RWPE1 (cell line): ENCODE measurements at places on chromosomes 5 and 9.

DNA sequence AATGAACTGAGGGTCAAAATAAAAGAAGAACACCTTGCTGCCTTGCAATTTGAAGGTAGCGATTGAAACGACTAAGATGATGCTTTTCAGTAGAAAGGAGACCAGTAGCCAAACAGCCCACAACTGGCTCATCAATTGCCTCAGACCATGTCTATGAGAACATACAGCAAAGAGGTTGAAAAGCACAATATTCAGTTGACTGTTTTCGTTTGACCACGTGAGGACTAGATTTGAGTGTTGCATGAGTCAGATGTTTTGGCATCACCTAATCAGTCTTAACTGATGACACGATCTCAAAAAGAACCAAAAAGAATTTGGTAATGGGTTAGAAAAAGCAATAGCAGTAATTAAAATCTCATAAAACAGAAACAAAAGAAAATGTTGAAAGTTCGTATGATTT lies 82.7 kb upstream of the IL7R start:
- DNase-seq, result peak; percentile 13

DNA sequence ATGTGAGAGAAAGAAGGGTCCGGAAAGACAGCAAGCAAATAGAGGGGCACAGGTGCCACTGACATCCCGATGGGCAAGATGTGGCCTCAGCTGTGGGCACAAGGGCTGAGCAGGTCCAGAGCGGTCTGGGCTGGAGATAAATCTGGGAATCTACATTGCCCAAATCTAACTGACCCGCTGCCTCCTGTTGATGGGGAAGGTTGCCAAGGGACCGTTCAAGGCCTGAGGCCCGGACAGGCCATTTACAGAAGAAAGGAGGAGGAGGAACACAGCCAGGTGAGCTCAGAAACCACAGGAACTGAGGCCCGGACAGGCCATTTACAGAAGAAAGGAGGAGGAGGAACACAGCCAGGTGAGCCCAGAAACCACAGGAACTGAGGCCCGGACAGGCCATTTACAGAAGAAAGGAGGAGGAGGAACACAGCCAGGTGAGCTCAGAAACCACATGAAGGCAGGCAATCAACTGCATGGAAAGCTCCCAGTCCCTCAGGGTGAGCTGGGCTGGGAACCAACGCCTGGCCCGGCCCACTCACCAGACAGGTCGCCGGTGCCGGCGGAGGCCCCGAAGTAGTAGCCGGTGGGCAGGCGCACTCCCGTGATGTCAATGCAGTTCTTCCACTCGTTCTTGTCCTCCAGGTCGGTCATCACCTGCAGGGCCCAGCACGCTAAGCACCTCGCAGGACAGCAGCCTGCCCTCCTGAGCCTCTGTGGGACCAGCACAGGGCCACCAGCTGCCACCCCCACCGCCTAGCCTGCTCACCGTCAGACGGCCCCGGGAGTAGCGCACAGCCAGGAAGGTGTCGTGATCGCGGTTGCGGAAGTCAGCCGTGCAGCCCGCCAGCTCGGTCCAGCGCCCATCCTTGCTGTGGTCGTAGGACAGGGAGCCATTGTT lies 14.6 kb downstream of the LMAN2 start:
- DNase-seq, result no peak

DNA sequence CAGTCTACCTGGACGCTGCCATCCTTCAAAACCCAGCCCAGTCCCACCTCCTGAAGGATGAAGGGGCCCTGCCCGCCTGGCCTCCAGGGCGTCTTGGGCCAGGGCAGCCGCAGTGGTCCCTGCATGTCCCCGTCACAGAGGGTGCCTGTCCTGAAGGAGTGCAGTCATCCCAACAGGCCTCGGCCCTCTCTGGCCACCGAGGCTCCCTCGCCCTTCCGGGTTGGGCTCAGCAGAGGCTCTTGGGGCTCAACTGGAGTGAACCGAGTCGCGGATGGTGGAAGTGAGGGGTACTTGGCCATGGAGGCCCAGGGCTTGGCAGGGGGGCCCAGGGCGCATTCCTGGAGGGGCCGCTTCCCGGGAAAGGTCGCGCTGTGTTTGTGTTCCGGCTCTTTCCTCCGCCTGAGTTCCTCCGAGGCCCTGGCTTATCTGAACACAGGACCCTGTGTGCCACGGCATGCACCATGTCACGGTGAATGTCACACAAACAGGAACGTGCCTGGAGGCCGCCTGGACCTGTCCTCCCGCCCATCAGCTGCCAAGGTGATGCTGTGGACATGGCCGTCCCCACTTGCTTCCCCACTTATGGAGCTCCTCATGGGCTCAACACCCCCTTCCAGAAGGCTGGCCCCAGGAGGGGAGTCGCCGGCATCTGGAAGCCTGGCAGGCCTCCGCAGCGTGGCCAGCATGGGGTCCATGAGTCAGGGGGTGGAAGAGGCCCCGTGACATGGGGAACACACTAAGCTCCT lies 25.7 kb upstream of the OBP2B start:
- DNase-seq, result no peak

- peak; percentile 5 for DNase-seq
Observed at GRCh38 chr5:17897776-17898175, 263.5 kb downstream of the TAF11L14 start.

GRCh38 chr5:127746756-127747155 lies 43.6 kb downstream of the CCDC192 start:
- peak; percentile 30 for DNase-seq

- DNase-seq, result no peak
Observed at GRCh38 chr5:117892360-117892759, 1096.0 kb downstream of the DTWD2 start.

- DNase-seq, result no peak
Observed at GRCh38 chr5:157267025-157267424, 1.1 kb downstream of the CYFIP2 start.

DNA sequence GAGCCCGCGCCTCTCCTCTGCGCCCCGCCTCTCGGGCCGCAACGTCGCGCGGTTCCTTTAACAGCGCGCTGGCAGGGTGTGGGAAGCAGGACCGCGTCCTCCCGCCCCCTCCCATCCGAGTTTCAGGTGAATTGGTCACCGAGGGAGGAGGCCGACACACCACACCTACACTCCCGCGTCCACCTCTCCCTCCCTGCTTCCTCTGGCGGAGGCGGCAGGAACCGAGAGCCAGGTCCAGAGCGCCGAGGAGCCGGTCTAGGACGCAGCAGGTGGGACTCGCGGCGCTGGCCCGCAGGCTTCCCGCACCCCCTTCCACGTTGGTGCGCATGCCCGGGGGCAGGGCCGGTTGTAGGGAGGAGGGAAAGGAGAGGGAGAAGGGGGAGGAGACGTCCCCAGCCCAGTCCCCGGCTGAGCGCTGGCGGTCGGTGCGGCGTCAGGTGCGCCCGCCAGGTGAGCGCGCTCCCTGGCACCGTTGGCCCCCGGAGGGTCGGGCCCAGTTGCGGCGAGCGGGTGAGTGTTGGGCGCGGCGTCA lies at the start of gene OCLN:
TSS of gene OCLN (plus strand) at position 400 of the 532 bp plus-strand sequence. CDS start 11,455 bp downstream, outside the sequence.
- DNase-seq, result peak; percentile 84

GRCh38 chr5:58074222-58074621 lies 385.7 kb downstream of the PLK2 start:
- DNase-seq, result no peak
